ENCODE measurements at places on chromosomes 12 and 14.

DNA sequence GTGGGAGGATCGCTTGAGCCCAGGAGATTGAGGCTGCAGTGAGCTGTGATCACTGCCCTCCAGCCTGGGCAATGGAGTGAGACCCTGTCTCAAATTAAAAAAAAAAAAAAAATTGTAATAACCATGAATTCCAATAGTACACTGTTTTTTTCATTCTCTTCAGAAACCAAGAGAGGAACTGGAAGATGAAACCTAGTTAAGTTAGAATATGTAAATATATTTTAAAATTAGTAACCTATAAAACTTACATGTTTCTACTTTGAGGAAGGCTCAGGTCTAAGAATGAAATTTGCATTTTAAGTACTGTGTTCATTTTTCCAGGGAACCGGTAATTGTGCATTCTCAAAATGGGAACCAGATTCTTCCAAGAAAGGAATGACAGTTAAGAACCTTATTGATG lies 18.8 kb downstream of the KNTC1 start:
- no peak for DNase-seq

- DNase-seq: no peak
Measured at GRCh38 chr12:96039516-96039915, 4.1 kb upstream of the LTA4H start.

DNA sequence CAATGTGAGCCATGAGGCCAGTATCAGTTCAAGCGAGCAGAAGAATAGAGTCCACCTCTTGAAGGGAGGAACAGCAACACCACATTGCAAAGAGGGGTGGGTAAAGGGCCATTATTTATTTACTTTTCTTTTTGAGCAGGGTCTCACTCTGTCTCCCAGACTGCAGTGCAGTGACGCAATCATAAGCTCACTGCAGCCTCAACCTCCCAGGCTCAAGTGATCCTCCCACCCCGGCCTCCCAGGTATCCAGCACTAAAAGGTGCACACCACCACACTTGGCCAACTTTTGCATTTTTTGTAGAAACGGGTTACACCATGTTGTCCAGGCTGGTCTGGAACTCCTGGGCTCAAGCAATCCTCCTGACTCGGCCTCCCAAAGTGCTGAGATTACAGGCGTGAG lies 42.9 kb upstream of the CIT start:
- DNase-seq: no peak

- DNase-seq: no peak
Measured at GRCh38 chr12:9127936-9128663, 12.4 kb upstream of the A2M start.

GRCh38 chr12:25365340-25365730 lies 114.6 kb upstream of the KRAS start:
- no peak for DNase-seq
